ENCODE measurements at places on chromosomes 13 and 19.

DNA sequence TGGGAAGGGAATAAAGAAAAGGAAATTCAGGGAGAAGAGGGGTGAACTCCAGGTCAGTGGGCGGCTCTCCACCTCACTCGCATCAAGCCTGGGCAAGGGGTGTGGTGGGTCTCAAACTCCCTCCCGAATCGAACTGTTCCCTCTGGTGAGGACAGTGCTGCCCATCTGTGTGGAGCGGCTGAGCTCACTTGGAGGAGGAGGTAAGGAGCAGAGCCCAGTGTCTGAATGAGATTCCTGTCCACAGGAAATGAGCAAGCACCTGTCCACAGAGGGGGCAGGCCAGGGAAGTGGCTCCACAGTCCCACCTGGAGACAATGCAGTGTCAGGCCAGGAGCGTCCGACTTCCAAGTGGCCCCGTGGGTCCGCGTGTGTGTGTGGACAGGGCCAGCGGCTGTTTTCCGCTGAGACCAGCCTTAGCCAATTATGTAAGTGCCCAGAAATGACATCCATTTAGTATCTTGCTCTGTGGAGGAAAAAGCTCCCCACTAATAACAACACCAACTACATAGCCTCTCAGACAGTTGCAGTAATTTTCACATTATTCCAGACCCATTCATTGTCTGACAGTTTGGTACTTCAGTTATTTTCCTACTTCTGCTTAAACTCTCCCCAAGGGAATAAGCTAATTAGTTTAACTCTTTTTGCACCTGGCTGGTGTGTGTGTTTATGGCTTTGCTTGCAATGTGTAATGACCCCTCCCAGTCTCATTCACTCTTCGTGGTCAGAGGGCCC is 114.6 kb downstream of the SOX1 start:
- DNase-seq, result no peak

- no peak for DNase-seq
These were observed 45.4 kb downstream of the MBNL2 start for GRCh38 chr13:97267418-97268059.

GRCh38 chr13:33761740-33762139 is 56.2 kb upstream of the RFC3 start:
- DNase-seq, result no peak

DNA sequence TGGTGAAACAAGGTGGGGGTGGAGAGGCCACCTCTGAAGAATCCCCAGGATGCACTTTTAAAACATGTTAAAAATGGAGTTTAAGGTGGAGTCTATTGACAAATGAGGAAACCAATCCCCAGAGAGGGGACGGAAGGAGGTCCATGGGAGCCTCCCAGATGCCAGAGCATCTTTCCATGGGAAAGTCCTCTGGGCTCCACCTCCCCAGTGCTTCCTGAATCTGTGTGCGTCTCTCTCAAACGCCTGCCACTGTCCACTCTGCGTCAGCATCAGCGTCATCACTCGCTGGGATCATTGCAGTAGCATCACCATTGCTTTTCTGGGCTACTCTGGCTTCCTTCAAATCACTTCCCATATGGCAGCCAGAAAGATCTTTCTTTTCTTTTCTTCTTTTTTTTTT is 6.2 kb downstream of the GPR4 start:
- no peak for DNase-seq

DNA sequence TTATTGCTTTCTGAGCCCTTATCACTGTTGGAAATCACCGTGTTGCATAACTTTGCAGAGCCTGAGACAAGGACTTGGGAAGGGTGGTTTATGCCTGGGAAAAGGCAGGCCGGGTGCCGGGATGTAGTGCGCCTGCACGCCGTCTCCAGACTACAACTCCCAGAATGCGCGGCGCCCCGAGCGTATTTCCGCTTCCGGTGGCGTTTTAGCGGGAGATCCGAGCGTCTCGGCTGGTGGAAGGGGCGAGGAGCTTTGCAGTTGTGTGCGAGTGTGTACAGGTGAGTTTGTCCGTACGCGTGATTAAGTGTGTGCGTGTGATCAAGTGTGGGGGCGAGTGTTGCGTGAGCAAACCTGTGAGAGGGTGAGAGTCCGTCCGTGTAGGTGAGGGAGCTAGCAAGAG is 75.4 kb downstream of the PEG3 start:
- no peak for DNase-seq

DNA sequence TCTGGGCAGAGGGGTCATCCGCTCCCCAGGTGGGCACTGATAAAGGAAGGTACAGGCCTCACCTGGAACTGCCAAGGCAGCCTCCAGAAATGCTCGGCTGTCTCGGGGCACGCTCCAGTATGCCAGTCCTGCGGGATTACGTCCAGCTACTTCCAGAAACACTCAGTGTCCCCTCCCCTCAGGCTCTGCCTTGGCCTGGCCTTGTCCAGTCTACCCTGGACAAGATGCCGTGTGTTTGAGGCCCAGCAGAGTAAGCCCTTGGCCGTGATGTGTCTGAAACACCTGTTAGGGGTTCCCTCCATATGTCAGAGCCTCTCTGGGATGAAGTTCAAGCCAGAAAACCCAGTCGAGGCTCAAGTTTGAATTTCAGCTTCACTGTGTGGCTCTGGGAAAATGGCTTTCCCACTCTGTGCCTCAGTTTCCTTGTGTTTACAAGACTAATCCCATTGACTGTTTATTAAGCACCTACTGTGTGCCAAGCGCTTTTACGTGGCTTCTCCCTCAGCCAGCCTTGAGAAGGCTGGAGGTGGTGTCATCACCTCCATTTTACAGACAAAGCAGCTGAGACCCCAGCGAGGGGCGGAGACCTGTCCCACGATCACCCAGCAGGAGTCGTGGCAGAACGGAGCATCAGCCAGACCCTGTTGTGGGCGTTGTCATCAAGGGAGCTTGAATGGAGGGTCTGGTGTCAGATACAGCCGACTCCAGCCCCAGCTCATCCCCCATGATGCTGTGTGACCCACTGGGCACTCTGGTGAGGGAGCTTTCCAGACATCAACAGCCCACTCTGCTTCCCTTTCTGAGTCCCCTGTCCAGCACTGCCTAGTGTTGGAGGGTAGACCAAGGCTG is 2.0 kb upstream of the PIK3R2 start:
- no peak for DNase-seq

DNA sequence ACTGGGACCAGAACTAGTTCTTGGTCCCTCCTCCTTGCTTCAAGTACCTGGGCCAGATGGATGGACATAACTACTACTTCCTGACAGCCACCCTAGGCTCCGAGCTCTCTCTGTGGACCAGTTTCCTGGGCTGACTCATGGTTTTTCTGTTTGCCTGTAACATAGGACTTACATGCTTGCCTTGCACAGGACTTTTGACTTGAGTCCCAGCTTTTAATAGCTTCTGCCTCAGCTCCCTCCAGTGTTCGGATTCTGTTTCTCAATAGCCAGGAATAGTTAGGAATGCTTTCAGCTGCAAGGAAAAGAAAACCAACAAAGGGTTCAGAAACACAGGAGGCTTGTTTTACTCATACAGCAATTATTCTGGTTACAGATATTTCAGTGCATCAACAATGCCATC is 405.9 kb downstream of the ZNF536 start:
- no peak for DNase-seq

DNA sequence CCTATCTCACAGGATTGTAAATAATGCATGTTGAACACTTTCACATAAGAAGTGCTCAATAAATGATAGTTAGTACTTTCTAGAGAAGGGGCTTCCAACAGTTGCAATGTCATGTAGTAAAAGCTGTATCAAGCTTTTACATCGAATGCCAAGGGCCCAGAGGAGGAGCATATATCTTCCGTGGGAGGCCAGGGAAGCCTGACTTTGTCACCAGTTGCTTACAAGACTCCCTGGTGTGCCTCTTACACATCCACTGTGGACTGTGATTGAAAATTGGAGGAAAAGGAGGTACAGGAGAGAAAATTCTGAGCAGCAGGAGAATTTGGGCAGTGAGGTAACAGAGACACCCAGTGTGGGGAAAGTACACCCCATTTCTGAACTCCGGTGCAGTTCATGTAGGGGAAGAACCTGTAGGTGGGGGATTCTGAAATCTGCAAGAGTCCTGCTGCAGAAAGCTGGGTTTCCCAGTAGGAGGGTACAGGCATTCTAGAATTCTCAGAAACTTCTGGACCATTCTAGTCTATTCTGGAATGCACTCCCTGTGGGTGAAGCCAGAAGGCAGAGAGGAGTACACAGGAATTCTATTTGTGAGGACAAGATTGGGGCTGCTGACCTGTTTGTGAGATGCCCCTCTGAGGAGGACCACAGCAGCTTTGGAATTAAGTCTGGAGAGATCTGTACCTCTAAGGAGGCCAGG is 54.0 kb downstream of the ALOX5AP start:
- DNase-seq, result no peak

GRCh38 chr19:56144376-56144775 is 3.3 kb downstream of the ZNF444 start:
- DNase-seq, result no peak

Measured in H54 (cell line).